ENCODE measurements at places on chromosomes 6 and 20. TPM values are rescaled to one million over a fixed set of nuclear protein-coding genes. Genes with fewer than 3 reads are reported as not detected.

The GNMT gene
- not detected for total RNA-seq

The AFG1L gene
- total RNA-seq, result 10.1 TPM

The OR2J3 gene
- not detected for total RNA-seq

The SAMD5 gene
- total RNA-seq, result 23.1 TPM

The CLPSL1 gene
- not detected for total RNA-seq

The FOXP4 gene
- 7.3 TPM for total RNA-seq

The SLC52A3 gene
- total RNA-seq, result 0.93 TPM

The ANGPT4 gene
- 0.60 TPM for total RNA-seq

The PNRC1 gene
- 239 TPM for total RNA-seq

The DDAH2 gene
- 108 TPM for total RNA-seq

The GRM1 gene
- total RNA-seq, result 2.9 TPM

The SAMD3 gene
- 7.9 TPM for total RNA-seq

The PRSS16 gene
- 0.66 TPM for total RNA-seq

The ADGRG6 gene
- 23.6 TPM for total RNA-seq

The WFDC11 gene
- total RNA-seq, result not detected

The MANEA gene
- 26.0 TPM for total RNA-seq

The ADNP gene
- 115 TPM for total RNA-seq

The ZFP64 gene
- total RNA-seq, result 24.8 TPM

The SLC22A16 gene
- 0.82 TPM for total RNA-seq

The THEMIS gene
- total RNA-seq, result 0.22 TPM

The ACSS2 gene
- 39.0 TPM for total RNA-seq

The TFAP2D gene
- total RNA-seq, result 1.3 TPM
